ENCODE measurements at places on chromosomes 3 and 15.

GRCh38 chr3:171654326-171654725 lies 156.0 kb downstream of the PLD1 start:
- no peak for DNase-seq

GRCh38 chr15:88847144-88847543 lies 43.9 kb downstream of the ACAN start:
- no peak for DNase-seq

- no peak for DNase-seq
These were observed 41.4 kb downstream of the ABTB1 start for GRCh38 chr3:127714125-127714571.

- no peak for DNase-seq
These were observed 14.5 kb downstream of the SPTBN5 start for GRCh38 chr15:41879321-41879845.

DNA sequence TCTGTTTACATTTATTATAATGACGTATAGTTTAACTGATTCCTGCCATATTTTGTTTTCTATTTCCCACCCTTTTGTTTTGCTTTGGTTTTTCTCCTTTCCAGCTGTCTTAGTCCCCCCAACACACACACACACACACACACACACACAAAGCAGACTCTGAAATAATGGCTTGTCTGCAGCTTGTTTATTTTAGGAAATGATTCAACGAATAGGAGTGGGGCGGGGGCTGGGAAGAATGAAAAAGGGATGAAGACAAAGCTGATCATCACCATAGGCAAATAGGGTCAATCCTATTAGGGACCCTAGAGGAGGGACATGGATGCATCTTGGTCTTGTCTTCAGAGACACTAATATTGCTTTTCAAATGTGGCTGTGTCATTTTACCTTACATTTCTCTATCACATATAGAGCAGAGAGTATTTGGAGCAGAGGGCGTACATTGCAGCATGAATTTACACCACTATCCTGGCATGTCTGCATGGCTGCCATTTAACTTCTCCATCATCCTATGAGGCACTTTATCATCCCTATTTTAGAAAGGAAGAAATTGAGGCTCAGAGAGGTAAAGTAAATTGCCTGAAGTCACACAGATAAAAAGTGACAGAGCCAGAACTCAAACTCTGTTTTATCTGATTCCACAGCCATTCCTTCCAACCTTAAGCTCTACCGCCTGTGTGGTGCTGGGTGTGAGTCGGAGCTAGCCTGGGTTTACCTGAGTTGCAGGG lies 147.2 kb upstream of the TPM1 start:
- peak; percentile 74 for DNase-seq

DNA sequence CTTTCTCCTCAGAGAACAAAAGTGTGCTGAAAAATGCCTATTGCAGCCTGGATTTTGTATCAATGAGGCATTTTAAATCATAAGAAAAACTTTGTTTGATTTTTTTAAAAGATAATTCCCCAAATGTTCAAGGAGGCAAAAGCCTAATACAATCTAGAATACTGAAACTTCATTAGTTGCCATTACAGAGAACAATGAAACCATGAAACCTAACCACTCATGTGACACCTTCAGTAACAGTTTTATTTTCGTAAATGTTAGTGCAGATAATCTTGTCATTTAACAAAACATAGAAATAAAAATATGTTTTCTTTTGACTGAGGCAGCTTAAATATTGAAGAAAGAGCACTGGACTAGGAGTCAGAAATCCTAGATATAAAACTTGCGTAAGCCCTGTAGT lies 655.9 kb downstream of the RBMS3 start:
- DNase-seq: no peak

- no peak for DNase-seq
These were observed 99.7 kb downstream of the TIGIT start for GRCh38 chr3:114393367-114394072.

- DNase-seq: no peak
These were observed 931.7 kb downstream of the MCTP2 start for GRCh38 chr15:95162967-95163531.

DNA sequence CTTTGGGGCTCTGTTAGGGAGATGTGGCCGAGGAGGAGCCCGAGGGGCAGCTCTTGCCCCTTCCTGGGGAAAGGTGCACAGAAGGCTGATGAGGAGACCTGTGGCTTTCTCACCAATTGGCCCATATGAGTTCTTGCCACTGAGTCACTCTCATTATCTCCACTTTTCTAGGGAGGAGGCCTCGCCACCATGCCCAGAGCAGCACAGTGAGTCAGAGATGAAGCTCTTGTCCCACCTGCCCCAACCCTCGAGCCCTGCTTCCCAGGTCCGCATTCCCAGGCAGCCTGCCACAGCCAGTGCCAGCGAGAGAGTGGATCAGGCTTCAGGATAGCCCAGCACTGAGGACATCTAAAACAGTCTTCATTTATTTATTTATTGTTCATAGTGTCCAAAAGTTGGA lies 53.5 kb downstream of the AMOTL2 start:
- DNase-seq: no peak

GRCh38 chr15:66802025-66803001 lies 100.3 kb downstream of the SMAD6 start:
- peak; percentile 64 for DNase-seq

- DNase-seq: no peak
These were observed 386.4 kb downstream of the ZBTB20 start for GRCh38 chr3:114760679-114761078.

DNA sequence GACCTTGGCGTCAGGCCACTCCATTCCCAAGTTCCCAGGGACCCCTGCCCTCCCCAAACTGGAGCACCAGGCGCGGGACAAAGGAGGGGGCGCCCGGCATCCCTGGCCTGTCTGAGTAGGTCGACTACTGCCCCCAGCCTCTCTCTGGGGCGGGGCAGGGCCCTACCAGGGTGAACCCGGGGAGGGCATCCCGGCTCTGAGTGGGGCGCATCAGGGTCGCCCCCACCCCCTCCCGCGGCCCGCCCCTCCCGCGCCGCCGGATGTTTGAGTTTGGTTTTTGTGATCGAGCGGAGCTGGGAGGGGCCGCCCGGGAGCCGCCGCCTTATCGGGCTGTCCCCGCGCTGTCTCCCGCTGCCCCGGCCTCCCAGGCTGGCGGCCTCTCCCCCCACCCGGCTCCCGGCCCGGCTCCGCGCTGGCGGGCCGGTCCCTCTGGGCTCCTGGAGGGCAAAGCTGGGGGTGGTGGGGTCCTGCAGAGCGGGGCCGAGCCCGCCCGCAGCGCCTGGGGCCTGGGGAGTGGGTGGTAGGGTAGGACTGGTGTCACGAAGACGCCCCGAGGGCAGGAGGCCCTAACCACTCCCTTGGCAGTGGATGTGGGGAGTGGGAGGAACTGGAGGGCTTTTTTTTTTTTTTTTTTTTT lies 47.2 kb upstream of the SMAD6 start:
- DNase-seq: no peak

GRCh38 chr3:169365993-169366915 lies 297.3 kb downstream of the MECOM start:
- DNase-seq: no peak

GRCh38 chr3:66322436-66322835 lies 101.6 kb downstream of the SLC25A26 start:
- DNase-seq: no peak

DNA sequence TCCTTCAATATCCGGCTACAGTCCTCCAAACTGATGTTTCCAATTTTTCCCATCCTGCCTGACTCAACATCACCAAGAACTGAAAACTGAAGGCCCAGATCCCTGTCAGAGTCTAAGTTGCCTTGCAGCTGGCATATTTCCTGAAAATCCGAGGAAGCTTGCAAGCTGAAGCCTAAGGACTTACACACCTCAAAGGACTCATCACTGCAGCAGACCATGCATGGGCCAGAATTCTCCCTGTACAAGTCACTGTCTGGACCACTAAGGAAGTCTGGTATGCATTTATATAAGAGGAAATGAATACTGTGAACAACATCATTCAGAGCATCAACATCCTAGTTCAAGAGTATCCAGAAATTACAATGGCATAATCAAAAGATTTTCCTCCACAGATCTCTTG lies 548.8 kb upstream of the MDFIC2 start:
- no peak for DNase-seq

GRCh38 chr15:98648654-98649471 lies 524 bp downstream of the IGF1R start:
- no peak for DNase-seq

DNA sequence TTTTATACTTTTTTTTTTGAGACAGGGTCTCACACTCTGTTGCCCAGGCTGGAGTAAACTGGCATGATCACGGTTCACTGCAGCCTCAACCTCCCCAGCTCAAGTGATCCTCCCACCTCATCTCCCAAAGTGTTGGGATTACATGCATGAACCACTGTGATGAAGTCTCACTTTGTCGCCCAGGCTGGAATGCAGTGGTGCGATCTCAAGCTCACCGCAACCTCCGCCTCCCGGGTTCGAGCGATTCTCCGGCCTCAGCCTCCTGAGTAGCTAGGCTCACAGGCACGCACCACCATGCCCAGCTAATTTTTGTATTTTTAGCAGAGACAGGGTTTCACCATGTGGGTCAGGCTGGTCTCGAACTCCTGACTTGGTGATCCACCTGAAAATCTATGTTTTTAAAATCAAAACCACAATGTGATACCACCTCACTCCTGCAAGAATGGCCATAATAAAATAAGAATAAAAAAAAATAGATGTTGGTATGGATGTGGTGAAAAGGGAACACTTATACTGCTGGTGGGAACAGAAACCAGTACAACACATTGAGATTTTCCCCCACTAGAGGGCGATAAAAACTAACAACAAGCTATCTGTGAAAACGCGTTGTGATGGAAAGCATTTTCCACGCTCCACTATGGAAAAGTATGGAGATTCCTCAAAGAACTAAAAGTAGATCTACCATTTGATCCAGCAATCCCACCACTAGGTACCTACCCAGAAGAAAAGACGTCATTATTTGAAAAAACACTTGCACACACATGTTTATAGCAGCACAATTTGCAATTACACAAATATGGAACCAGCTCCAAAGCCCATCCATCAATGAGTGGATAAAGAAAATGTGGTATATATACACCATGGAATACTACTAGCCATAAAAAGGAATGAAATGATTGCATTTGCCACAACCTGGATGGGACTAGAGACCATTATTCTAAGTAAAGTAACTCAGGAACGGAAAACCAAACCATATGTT lies 26.8 kb upstream of the OCA2 start:
- no peak for DNase-seq

Measured in HS-27A (cell line).